Suppressor macrophage treated with lipopolysaccharide for 4 hours (primary cell): ENCODE measurements at places on chromosomes 11 and 22.

DNA sequence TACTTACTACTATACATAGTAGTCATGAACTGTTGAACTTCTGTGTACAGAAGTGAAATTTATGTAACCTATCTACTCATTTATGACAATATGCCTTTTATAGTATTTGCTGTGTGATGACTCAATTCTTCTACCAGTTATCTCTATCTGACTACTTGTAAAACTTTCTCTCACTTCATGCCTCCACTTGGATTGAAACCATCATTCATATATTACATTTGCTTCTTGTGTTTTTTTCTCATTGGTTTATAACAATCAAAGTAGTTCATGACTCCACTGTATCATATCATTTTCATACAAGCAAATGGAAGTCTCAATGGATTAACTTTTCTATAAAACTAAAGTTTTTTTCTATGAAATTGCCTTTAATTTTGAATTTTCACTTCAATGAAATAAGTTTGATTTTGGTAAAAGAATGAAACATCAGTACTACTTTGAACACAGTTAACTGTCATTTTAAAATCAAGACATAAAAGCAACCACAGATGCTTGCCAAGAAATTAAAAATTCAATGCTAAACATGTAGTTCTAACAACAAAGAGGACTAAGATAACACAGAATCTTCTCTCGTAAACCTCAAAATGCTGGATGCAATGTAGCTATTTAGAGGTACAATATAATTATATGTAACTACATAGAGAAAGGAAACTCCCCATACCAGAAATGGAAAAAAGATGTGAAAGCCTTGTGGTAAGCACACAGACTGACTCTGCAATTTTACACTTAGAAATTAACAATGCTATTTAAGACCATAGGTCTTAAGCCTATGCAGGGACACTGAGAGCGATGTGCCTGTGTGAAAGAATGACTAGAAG is 27.6 kb upstream of the EXPH5 start:
- DNase-seq = peak; percentile 5

GRCh38 chr11:76850815-76851214 is 9.9 kb upstream of the ACER3 start:
- no peak for DNase-seq

DNA sequence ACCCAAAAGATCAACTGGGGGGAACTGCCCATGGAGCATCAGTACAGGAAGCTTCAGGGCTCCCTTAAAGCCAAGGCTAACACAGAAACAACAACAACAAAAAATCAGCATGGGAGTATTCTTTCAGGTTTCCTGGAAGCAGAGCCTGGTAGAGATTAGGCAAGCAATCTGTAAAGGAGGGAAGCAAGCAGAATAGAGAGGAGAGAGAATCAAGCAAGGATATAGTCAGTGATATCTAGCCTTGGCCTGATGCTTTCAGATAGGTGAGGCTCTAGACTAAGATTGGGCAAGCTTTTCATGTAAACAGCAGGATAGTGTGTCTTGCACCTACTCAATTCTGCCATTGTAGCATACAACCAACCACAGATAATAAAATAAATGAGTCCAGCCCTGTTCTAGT is 44.4 kb upstream of the FAT3 start:
- no peak for DNase-seq

DNA sequence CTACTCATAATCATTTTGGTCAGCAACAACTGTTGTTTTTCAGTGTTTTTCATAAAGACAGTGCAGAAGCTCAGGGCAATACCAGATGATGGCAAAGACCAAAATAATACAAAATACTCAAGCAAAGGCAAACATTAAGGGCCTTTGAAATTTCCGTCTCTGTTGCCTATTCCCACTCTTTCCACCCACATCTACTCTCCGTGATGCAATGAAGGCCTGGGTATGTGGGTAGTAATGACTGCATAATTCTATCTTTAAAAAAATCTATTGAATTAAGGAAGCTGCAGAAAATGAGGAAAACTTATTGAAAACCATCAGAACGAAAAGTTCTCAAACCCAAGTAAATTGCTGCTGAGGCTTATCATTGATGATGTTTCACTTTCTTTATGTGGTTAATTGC is 203.3 kb downstream of the MAML2 start:
- peak; percentile 53 for DNase-seq

DNA sequence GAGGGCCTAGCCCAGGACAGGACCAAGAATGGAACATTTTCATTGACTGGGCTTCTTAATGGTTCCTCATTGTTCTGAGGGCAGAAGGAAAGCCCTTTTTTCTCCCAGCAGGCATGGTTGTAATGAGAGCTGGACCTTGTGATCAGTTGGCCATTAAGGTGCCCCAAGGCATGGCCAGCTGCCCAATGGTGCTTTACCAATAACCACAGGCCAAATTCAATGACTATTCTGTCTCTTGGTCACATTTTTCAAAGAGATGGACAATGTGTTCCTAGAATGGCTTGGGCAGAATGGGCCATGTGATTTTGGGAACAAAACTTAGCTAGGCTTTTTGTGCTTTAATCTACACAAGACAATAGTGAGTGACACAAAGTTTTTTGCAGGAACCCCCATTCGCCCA is 7.3 kb downstream of the NAV2 start:
- no peak for DNase-seq

DNA sequence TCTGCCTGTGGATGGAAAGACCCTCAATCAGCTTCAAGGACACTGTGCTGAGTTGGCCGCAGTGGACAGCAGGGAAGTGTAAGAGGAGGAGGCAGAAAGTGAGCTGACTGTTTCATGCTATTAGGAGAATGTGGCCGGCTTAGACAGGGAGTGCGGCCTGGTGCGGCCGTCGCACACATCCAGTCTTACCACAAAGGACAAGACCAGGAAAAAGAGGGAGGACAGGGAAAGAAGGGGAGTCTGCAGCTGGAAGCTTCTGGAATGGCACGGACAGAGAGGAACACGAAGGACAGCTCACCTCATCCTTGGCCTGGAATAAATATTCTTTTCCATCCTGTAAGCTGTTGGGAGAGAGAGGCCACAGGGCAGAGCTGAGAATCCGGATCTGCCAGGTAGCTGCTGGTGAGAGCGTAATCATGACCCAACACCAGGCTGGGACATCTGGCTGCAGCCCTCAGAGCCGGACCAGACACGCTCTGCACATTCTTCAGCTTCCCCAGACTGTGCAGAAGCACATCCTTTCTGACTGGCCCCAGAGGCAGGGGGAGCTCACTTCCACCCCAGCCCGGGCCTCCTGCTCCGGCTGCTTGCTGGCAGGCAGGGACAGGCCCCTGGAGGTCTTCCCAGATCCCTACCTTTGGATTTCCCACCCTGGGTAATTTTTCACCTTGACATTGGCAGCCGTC is 8.6 kb upstream of the RBM4B start:
- DNase-seq = no peak

GRCh38 chr11:92306966-92307510 is 82.4 kb downstream of the FAT3 start:
- DNase-seq = no peak

- DNase-seq = no peak
Observed at GRCh38 chr22:42490243-42490832, 29.3 kb downstream of the RRP7A start.

- DNase-seq = no peak
Observed at GRCh38 chr11:72705442-72706365, 31.5 kb upstream of the PDE2A start.

DNA sequence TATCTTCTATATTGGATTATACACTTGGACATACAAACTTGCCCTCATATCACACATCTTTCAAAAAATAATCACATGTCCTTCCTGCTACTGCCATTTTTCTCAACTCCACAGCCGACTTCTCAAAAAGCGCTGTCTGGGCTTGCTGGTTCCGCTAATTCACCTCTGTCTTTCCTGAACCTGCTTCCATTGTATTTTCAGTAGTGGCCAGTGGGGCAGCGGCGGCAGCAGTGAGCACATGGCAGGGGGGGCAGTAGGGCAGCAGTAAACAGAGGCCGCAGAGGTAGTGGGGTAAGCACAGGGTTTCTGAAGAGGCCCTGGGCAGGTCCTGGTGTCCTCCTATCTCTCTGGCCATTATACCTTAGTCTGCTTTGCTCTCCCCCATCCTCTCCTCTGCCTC is 126.3 kb downstream of the RRAS2 start:
- no peak for DNase-seq
